ENCODE measurements at places on chromosomes 1 and 21. TPM values are rescaled to one million over a fixed set of nuclear protein-coding genes. Genes with fewer than 3 reads are reported as not detected.

GRCh38 chr1:205998457-205999241, 4.5 kb downstream of the RAB7B start:
- DNase-seq = peak; percentile 62

DNA sequence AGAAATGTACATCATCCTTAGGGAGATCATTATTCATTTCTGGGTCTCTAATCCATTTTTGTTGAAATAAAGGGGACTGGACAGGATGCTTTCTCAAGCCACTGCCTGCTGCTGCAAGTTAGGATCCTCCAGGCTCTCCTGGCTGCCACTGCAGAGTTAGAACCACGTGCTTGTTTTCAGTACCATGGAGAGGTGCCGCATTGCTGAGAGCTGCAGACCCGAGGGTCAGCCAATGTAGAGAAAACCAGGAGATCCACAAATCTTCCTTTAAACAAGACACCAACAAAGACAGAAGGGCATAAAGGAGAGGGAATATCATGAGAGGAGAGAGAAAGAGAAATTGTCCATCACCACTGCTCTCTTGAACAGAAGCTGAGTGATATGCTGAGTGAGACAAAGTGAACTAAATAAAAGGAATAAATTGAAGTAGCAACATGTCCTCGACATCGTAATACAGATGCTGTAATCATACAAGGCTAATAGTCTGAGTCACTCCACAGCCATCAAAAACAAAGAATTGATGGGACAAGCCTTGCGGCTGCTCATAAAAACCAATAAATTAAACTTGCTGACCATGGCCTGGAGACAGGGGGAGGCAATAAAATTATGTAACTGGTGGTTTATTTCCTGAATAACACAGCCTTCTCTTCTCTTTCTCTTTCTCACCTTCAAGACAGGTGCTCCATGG, 255.7 kb downstream of the OMA1 start:
- no peak for DNase-seq

GRCh38 chr1:7896994-7897393, 43.6 kb downstream of the TNFRSF9 start:
- DNase-seq = no peak

The CELA3A gene
- 4.1 TPM for total RNA-seq

DNA sequence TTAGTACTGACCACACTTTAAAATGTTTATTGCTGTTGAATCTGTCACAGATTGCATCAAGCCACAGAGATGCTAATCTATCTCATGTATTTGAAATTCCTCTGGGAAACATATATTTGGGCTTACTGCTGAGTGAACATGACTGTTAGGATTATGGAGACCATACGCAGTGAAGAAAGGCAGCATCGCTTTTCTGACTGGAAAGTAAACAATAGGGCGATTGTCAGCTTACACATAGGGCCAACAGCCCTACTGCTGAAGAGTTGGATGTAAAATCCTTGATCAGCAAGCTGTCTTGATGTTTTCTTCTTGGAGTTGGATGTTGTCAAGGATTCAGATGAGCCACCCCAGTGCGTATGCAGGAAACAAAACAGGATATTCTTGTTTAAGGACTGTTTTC, 368.7 kb upstream of the ADGRL2 start:
- no peak for DNase-seq

The ZFP69B gene
- total RNA-seq = 1.3 TPM

The HUNK gene
- 0.55 TPM for total RNA-seq

- no peak for DNase-seq
These were observed 52.8 kb upstream of the TBX15 start for GRCh38 chr1:119040906-119041305.

The TLR5 gene
- total RNA-seq = 10.5 TPM

GRCh38 chr1:14850563-14850962, 252.1 kb downstream of the KAZN start:
- no peak for DNase-seq

The RHBDL2 gene
- 1.1 TPM for total RNA-seq

- no peak for DNase-seq
These were observed 6.7 kb upstream of the SLC27A3 start for GRCh38 chr1:153768316-153769181.

The TNFSF4 gene
- total RNA-seq = 0.45 TPM

The DLGAP3 gene
- 0.51 TPM for total RNA-seq

The CLEC20A gene
- total RNA-seq = not detected

The CRYZL1 gene
- total RNA-seq = 35.9 TPM

- DNase-seq = no peak
These were observed 21.5 kb upstream of the QSOX1 start for GRCh38 chr1:180133193-180133592.

GRCh38 chr1:157431751-157432150, 120.6 kb downstream of the FCRL5 start:
- no peak for DNase-seq

DNA sequence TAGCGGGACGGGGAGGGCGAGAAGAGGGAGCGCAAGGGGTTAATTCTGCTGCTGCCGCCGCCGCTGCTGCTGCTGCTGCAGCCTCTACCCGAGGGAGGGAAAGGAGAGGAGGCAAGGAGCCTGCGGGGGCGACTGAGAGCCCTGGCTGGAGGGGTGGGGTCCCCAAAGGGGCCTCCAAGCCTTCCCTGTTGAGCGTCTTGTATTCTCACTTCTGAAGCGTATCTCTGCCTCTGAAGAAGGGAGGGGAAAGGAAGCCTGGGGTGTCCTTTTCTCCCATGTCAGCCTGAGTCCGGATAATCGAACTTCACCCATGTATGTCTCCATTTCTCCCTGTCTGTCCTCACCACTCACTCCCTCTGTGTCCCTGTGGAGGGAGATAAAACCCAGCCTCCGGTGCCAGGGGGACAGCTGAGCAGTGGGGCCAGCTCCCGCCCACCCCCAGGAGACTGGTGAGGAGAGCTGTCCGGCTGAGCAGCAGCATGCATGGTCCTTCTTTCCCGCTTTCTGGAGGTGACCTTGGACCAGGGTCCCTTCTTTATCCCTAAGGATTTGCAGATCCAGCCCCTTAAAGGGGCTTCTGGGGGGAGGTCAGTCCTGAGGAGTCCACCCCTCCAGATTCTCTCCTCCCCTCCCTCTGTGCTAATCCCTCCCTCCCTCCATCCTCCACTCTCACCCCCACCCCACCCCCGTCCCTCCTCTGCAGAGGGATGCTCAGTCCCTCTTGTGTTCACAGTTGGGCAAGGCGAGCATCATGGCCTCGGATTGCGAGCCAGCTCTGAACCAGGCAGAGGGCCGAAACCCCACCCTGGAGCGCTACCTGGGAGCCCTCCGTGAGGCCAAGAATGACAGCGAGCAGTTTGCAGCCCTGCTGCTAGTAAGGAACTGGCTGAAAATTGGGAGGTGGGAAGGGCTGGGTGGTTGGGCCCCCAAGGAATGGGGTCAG, 1.0 kb downstream of the NCDN start:
- DNase-seq = peak; percentile 84

DNA sequence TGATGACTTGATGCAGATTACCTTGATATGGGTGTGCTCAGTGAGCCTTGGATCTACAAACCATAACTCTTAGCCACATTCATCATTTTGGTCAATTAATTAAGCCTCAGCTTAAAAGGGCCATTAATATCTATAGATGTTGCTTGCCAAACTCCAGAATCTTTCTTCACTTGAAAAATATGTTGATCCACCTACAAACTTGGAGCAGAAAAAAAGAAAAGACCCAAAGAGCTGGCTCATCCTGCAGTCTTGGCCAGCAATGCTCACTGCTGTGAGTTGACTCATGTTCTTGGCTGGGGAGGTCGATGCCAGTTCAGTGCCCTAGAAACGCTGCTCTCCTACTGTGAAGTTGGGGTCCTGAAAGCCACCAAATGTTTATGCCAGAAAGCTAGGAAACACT, 75.4 kb downstream of the DPT start:
- no peak for DNase-seq

DNA sequence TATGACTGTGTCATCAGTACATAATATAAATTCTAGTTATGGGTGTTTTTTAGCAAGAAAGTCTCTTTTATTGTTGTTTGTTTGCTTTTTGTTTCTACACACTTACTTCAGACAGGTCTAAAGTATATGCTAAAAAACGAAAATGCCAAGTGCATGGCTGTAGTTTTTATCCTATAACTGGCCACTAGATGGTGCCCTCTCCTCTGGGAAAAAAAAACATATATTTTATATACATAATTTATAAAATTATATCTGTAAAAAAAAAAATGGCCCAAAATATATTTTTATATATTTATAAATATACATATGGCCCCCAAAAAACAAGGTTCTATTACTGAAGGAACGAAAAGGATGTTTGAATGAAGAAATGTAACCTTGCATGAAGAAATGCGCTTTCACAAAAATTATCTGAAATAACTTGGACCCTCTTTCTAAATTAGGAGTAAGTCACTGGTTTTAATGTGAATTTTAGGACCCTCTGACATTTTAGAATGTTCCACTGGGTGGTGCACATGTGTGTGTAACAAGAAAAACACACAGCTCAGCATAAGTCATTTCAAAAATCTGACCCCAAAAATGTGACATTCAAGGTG, 93.5 kb downstream of the TTLL7 start:
- DNase-seq = no peak

The TMEM51 gene
- total RNA-seq = 4.3 TPM

The SLC16A4 gene
- 7.2 TPM for total RNA-seq

- no peak for DNase-seq
These were observed 825 bp downstream of the TMEM39B start for GRCh38 chr1:32073299-32074229.

The IVL gene
- not detected for total RNA-seq

GRCh38 chr21:28632755-28633408, 359.8 kb downstream of the LTN1 start:
- DNase-seq = no peak

GRCh38 chr21:42467140-42467983, 28.7 kb downstream of the RSPH1 start:
- no peak for DNase-seq

The S100A4 gene
- 512 TPM for total RNA-seq

The LAMC2 gene
- 1.0 TPM for total RNA-seq

The RAVER2 gene
- total RNA-seq = 3.5 TPM

- DNase-seq = no peak
These were observed 83.4 kb downstream of the DAB1 start for GRCh38 chr1:57340334-57341070.

GRCh38 chr1:10787286-10787685, 9.2 kb downstream of the CASZ1 start:
- no peak for DNase-seq

- DNase-seq = no peak
These were observed 180.4 kb downstream of the FGGY start for GRCh38 chr1:59477286-59477685.

- DNase-seq = no peak
These were observed 39.5 kb downstream of the EPHB2 start for GRCh38 chr1:22749919-22750684.

DNA sequence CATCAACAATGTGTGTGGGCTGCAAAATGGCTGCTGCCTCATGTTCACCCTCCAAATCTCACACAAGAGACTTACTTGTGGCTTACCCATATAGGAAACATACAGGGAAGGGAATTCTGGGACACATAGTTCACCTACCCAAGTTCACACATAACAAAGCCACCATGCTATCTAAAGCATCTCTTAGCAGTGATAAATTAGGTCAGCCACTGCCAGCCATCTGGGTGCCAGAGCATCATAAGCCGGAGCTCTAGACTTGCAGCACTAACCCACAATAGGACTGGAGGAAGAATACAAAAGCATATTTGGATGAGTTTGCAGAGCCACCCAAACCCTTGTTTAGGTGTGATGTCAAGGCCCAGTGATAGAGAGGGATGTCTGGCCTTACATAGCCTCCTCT, 321.7 kb downstream of the SEC16B start:
- DNase-seq = no peak

- no peak for DNase-seq
These were observed 2.1 kb downstream of the S100A16 start for GRCh38 chr1:153610811-153611301.

The ZFP69 gene
- 3.0 TPM for total RNA-seq

DNA sequence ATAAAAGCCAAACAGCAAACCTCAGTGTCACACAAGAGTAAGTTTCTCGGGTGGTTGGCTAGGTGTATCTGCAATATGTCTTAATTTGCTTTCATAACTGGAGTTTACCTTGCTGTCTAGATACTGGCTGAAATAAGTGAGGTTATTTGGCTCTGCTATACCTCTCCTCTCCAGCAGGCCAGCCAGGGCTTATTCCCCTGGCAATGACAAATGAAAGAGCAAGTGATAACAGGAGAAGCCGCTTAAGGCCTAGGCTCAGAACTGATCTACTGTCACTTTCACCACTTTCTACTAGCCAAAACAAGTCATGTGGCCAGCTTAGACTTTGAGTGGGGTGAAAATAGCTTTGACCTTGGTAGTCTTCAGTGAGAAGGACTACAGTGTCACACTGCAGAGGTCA, 4.8 kb upstream of the RPE65 start:
- no peak for DNase-seq

The EDARADD gene
- total RNA-seq = 0.35 TPM

GRCh38 chr1:14866911-14867612, 268.6 kb downstream of the KAZN start:
- no peak for DNase-seq

The SLC27A3 gene
- 87.4 TPM for total RNA-seq

The RNU1-4 gene
- 6,165 TPM for total RNA-seq

The PRMT6 gene
- total RNA-seq = 6.5 TPM

GRCh38 chr1:34844252-34844634, 15.3 kb downstream of the SMIM12 start:
- DNase-seq = no peak

DNA sequence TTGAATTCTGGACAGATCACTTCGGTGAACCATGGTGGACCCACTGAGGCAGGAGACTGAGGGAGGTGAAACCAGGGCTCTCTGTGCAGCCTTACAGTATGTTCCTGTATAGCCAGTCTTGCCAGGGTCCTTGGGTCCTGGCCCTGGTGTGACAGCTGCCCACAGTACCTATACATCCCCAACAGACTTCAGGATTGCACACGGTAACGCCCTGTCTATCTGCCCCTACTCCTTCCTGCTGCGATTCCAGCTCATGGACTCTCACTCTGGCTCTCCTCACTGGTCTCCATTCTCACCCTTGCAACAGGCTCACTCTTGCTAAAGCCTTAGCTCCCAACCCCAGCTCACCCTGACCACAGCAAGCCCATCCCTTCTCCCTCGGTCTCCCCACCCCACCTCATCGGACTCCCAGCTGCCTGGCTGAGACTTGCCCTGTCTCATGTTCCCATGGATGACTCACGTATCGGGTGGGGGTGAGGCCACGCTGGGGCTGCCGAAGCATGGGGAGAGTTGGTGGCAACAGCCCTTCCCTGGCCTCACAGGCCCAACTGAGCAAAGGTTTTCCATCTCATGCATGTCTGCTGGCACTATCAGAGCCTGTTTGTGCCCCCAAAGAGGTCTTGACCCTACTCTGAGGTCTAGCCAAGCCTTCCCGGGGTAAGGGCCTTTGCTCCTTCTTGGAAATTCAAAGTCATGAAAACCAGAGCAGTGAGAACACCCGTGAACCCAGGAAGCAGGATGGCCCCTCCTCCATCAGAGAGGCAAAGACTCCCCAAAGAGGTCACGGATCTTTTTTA, 7.1 kb downstream of the PHLDA3 start:
- no peak for DNase-seq

Measured in mesenteric fat pad (tissue), 1 donor.